Upper lobe of left lung (tissue), 6 donors: ENCODE measurements at places on chromosomes 4 and X. TPM values are rescaled to one million over a fixed set of nuclear protein-coding genes. Genes with fewer than 3 reads are reported as not detected.
A peak's percentile ranks its signal among the peaks of the same experiment; 100 is the strongest.

Gene DDX3X
- total RNA-seq, result 219 TPM

Gene HPSE
- total RNA-seq, result 9.1 TPM

Gene TLR6
- total RNA-seq, result 6.3 TPM

Gene NUP62CL
- total RNA-seq, result 1.6 TPM

Gene CPZ
- 8.6 TPM for total RNA-seq

Gene CT45A5
- not detected for total RNA-seq

Gene PRMT9
- total RNA-seq, result 9.4 TPM

Gene PLAC1
- not detected for total RNA-seq

Gene DRP2
- total RNA-seq, result not detected

Gene GYPB
- not detected for total RNA-seq

Gene PRDM5
- total RNA-seq, result 23.7 TPM

DNA sequence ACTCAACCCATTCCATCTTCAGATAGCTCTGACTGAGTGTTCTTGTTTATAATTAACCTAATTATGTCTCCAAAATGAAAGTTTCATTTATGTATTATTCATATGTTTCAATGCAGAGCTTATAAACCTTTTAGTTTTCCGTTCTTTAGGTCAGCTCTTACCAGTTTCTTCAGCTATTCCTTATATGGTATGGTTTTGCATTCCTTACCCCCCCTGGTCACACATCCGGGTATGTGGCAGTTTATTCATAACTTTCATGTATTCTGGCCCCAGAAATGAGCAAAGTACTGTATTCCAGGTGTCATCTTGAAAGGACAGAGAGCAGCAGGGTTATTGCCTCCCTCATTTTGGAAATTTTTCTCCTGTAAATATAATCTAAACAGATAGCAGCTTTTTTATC is 16.8 kb upstream of the IGSF1 start:
- no peak for DNase-seq

DNA sequence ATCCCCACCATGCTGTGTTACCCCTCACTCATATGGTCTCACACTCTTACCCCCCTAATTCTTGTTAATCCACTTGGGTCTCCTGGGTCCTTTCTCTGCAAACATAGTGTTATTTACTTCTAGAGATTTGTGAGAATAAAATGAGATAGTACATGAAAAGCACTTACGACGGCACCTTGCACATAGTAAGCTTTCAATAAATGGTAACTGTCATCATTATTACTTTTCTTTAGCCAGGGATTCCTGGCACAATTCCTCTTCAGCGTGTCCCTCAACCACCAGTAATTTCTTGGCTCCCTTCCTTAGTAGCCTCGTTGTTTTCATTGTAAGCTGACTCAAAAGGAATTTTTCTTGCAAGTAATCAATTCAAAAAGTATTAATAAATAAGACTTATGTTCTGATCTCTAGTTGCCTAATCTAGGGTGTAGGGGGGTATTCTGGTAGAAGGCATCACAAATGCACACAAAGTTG is 30.1 kb upstream of the RBMX start:
- no peak for DNase-seq

DNA sequence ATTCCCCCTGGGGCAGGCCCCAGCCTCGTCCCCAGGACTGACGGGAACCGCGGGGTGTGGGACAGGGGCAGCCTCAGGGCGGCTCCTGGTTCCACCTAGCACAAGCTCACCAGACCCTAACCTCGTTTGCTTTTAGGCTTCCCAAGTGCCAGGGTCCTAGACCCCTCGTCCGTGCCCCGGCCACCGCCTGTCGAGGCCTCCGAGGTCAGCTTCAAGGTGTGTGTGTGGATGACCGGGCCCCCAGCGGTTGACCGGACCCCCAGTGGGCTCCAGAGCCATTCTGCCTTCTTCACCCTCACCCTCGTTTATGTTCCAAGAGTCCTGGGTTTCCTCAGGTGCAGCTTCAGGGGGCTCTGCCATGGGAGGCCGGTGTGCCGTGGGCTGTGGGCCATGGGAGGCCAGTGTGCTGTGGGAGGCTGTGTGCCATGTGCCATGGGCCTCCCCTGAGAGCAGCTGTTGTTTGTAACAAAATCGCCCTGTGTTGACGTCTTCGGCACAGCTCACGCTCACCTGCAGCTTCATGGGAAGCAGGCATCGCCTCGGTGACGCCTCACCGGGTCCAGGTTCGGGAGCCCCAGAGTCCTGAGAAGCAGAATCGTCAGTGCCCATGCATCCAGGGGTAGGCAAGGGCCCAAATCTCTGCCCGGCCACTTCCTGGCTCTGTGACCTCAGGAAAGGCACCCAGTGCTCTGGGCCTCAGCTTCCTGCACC is 43.0 kb upstream of the HMX1 start:
- DNase-seq, result peak; percentile 15

GRCh38 chr4:4386736-4387392 is at the start of gene NSG1:
NSG1 (plus strand) TSS chr4:4387102; CDS start chr4:4387630, 528 bp downstream.
- DNase-seq, result peak; percentile 88

DNA sequence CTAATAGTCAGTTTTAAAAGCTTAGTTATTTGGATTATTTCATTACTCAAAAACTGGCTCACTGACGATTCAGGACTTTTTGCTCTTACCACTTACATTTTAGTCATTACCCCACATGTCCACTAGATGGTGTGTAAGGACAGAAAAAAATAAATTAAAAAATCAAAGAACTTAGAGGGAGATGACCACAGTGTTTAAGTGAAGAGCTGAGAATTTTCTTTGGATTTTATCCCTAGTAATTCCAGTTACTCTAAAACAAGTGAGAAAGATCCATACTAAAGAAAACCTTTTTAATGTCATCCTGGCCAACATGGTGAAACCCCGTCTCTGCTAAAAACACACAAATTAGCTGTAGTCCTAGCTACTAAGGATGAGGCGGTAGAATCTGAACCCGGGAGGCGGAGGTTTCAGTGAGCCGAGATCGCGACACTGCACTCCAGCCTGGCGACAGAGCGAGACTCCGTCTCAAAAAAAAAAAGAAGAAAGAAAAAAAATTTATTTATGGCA is 26.4 kb upstream of the TMPRSS11B start:
- no peak for DNase-seq

DNA sequence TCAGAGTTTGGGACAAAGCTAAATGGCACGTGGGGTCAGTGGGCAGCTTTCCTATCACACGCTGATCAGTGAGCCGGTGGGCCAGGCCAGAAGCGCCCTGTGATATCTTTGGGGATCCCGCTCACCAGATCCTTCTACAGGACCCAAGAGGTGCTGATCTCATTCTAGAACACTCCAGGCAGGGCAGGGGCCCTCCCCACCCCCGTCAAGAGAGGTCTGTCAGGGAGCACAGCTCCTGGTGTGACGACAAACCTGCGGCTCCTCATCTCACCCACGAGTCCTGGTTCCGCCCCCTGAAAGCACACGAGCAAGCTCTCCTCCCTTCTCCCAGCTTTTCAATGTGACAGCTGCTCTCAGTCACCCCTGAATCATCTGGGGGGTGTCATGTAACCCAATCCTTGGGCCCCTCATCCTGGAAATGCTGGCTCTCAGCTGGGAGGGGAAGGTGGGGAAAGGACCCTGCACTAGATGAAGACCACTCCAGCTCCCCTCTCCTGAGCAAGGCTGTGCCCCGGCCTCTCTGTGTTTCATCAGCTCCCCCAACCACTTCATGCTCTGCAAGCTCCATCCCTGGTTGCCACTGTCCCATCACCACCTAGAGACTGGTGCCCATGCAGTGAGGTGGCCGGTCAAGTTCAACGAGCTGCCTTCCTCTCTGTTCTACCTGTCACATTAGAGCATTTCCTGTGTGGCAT is 4.6 kb downstream of the HCFC1 start:
- no peak for DNase-seq

- no peak for DNase-seq
Measured at GRCh38 chr4:166836865-166837264, 397.4 kb downstream of the SPOCK3 start.

- no peak for DNase-seq
Measured at GRCh38 chr4:123706973-123707372, 310.4 kb downstream of the SPRY1 start.

DNA sequence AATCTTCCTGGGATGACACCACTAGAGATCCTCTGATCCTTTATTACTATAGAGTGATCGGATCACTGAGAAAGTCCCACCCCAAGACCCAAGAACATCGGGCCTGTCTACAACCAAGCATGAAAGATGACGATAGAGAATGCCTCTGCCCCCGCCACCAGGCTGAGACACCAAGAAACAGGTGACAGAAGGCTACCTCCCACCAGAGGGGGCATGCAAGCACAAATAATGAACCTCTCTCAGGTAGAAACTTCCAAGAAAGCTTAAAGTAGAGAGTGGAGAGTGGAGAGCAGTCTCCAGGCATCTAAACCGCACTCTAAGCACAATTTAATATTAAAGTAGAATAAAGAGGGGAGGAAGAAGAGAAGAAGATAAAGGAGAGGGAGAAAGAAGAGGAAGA is 402.6 kb downstream of the INPP4B start:
- no peak for DNase-seq

DNA sequence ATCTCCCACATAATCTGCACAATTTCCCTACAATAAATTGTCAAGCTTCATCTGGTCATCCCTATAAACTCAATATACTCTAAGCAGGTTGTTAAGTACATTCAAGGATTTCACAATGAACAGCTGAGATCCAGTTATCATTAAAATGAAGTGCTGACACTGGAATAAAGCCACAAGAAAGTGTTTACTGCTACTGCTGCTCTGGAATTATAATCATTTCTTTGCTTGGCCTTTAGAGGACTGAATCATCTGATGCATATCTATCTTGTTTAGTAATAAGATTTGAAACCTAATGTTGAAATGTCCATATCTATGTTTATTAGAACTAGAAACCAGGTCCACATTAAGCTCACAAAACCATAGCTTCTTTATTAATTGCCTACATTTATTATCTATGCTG is 338.6 kb upstream of the ZFP42 start:
- DNase-seq, result no peak

DNA sequence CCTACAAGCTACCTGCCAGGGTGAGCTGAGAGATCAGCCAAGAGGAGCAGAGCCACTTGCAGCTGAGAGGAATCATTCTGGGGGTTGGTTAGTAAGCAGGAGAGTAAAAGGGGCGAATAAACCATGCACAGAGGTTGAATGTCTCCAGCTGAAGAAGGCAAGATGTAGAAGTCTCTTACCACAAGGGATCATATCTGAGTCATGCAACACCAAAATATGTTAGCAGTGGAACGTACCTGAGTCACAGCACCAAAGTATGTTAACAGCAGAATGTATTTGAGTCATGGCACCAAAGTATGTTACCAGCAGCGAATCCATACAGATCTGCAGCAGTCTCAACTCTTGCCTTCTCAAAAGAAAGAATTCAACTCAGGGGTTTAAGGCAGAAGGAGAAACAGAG is 29.9 kb downstream of the C4orf51 start:
- DNase-seq, result no peak

DNA sequence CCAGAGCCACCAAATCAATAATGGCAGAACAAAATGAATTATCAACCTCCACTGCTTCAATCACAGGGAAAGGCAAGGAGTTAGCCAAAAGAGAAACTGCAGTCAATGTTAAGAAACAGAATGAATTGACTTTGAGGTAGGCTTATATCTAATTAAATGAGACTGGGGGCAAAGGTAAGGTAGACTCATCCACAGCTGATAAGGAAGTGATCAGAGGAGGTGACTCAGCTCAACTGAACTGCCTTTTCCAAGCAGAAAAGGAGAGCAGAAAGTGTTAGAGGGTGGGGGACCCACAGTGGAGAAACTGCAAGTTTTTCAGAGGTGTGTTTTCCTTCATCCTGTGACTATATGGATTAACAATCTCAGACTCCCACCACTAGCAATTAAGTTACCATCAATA is 345.8 kb upstream of the PPARGC1A start:
- DNase-seq, result no peak

DNA sequence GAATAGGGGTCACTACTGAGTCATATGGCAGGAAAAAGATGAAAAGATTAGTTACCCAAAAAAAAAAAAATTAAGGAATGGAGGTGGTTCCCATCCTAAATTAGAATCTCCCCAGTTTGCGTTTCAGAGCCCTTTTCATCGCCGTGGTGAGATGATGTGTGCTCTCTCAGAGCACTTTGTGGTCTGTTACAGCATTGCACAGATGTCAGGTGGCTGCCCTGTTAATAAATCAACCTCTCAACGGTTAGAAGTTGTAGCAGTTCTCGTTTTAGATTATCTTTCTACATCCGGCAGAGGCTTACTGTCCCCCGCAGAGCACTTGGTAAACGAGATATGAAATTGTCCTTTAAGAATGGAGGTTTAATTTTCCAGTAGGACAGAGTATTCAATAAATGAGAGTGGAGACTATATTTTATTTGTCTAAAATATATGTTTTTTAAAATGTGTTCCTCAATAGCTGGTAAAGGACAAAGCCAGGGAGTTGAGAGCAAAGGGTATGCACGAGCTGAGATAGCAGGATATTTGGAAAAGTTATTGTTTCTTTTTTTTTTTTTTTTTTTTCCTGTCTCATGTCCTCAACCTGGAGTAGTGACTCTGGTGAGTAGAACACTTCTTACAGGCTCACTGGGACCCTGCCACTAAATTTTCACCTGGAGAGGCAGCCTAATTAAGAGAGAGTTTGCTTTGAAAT is 26.9 kb downstream of the AFF1 start:
- peak; percentile 50 for DNase-seq

GRCh38 chrX:21840193-21840545 is 752 bp downstream of the MBTPS2 start:
- no peak for DNase-seq

DNA sequence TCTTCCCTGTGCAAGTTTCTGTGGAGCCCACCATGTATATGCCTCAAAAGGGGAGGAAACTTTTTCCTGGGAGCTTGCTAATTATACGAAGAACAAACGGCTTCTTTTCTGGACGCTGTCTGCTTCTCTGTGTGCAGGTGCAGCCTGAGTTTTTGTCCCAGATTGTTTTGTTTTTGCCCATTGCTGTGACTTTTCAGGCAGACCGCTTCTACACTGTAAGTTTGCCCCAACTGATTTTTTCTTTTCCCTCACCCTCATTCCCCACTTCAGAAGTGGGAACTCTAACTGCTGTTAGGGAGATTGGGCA is 51.9 kb downstream of the HMGB2 start:
- DNase-seq, result no peak

- DNase-seq, result no peak
Measured at GRCh38 chr4:114393295-114394038, 205.1 kb upstream of the UGT8 start.

DNA sequence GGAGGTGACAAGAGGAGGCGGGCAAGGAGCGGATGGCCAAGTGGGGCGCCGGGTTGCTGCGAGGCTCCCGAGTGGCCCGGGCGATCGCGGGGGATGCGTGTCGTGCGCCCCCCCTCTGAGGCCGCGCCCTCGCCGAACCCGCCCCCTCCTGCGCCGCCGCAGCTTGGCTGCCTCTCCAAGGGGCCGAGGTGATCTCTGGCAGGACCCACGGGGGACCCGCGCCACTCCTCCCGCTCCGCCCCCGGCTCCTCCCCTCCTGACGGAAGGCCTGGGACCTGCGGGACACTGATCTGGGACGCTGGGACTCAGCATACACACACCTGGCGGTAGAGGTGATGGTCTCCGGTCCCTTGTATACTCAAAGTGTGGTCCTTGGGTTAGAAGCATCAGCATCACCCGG is 21.9 kb upstream of the FAM47C start:
- DNase-seq, result peak; percentile 46

DNA sequence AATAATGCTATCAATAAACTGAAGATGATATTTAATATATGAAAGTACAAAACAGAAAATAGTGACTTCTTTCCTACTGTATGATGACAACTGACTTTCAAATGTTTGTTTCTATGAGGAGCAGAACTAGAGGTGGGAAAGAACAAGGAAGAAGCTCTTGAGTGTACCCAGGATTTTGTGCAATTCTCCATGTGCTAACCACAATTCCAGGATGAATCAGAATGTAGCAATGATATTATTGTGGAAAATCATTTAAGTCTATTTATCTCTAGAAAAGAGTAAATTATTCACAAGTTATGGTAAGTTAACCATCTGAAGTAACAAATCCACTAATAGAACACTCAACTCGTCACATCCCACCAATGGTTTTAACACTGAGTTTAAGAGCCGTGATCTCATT is 324.1 kb upstream of the EMCN start:
- DNase-seq, result no peak
